Right ventricle myocardium inferior (tissue), 1 donor: ENCODE measurements at places on chromosomes 2 and 18. TPM values are rescaled to one million over a fixed set of nuclear protein-coding genes. Genes with fewer than 3 reads are reported as not detected.

The CACNB4 gene
- total RNA-seq: 0.35 TPM

The FAM110C gene
- total RNA-seq: 2.9 TPM

The GNLY gene
- 3.4 TPM for total RNA-seq

The BOK gene
- total RNA-seq: 4.5 TPM

The LTBP1 gene
- total RNA-seq: 90.4 TPM

The SNORC gene
- total RNA-seq: 0.46 TPM

The ALPP gene
- not detected for total RNA-seq

The RAB6D gene
- total RNA-seq: not detected

The PJVK gene
- 0.70 TPM for total RNA-seq

The UGT1A8 gene
- total RNA-seq: not detected

The CD8B2 gene
- not detected for total RNA-seq
